Kidney (tissue), 22 donors: ENCODE measurements at places on chromosomes 7 and 10. TPM values are rescaled to one million over a fixed set of nuclear protein-coding genes. Genes with fewer than 3 reads are reported as not detected.

The GNGT1 gene
- total RNA-seq = 0.35 TPM

GRCh38 chr10:5482016-5482415 lies 17.4 kb downstream of the CALML5 start:
- H3K27ac ChIP-seq = no peak overlapping the region
- H3K27me3 ChIP-seq = no peaks in the 10 kb centered on the region
- H3K4me1 ChIP-seq = no peaks in the 10 kb centered on the region
- H3K4me3 ChIP-seq = no peak overlapping the region
- DNase-seq = no peak

- H3K27me3 ChIP-seq = no peaks in the 10 kb centered on the region
- H3K4me3 ChIP-seq = no peak overlapping the region
- no peak for DNase-seq
- peaks cover 7% of the 10 kb centered on the region for H3K4me1 ChIP-seq
- peaks cover 15% of the 10 kb centered on the region for H3K36me3 ChIP-seq
- H3K27ac ChIP-seq = no peak overlapping the region
Measured at GRCh38 chr10:114301177-114301576, 62.1 kb downstream of the VWA2 start.

The MNX1 gene
- total RNA-seq = 1.1 TPM

DNA sequence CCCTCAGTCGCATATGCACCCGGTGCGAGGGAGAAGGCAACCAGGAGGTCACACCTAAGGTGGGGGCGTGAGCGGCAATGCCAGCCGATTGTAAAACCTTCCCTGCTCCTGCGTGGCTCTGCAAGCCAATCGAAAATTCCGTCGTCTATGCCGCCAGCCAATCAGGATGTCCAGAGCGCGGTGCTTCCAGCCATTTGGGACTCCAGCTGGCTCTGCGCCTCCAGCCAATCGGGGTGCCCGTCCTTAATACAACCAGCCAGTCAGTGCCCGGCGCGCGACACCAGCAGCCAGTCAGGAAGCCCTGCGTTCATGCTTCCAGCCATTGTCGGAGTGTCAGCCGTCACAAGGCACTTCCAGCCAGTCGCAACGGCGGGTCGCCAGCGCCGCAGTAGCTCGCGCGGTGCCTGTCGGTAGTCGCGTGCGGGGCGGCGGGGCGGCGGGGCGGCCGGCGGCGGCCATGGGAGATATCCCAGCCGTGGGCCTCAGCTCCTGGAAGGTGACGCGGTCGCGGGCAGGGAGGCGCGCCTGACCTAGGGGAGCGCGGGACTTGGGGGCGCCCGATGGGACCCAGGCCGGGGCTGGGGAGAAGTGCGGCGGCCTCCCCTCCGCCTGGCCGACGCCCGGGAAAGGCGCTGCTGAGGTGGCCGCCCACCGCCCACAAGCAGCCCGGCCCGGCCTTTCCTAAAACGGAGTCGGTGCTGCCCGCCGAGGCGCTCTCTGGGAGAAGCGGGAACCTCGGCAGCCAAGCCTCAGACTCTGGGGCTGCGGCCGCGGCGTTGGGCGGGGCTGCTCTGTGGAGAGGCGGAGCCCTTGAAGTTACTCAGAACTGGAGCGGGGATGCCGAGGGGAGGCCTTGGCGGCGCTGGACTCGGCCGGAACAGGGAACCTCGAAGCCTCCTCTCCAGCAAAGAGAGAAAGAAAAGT lies at the start of gene AKR1E2:
AKR1E2 (plus strand) TSS at position 340 of the 924 bp plus-strand sequence; CDS start at position 458, 118 bp downstream.
- H3K4me1 ChIP-seq = no peaks in the 10 kb centered on the region
- peak; percentile 93 for DNase-seq
- peak within 1 kb of the TSS; percentile 44 for H3K4me3 ChIP-seq
- no peaks in the 10 kb centered on the region for H3K27me3 ChIP-seq

DNA sequence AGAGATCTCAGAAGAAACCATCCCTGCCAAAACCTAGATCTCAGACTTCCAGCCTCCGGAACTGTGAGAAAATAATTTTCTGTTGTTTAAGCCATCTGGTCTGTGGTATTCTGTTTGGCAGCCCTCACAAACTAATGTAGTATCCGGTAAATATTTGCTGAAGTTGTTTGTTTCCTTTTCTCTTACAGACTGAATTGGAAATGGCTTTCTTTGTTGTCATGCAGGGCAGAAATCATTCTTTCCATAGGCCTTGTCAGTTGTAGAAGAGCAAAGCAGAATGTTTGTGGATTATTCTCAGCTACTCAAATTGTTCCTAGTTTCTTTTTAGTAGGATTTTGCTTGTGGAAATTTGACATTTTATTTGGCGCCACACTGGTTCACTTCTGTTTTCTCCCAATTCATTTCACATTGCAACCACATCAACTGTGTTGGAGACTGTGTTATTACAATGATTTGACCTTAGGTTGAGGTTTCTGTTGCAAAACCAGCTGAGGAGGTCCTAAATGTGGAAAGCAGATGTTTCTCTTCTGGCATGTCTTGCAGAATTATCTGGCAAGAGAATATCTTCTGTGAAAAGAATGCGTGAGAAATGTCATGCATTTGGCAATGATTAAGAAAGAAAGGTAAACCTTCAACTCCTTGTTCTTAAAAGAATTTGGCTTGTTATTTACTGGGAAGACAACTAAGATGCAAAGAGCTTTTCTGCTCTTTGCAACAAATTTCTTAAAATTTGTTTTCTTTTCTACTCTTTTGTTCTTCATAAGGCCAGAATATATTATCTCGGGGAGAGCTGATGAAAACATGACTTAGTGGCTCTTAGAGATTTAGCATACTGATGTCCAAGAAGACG lies 25.8 kb downstream of the ACTA2 start:
- no peaks in the 10 kb centered on the region for H3K4me1 ChIP-seq
- no peak overlapping the region for H3K27ac ChIP-seq
- peak; percentile 48 for DNase-seq
- H3K4me3 ChIP-seq = no peak overlapping the region
- H3K36me3 ChIP-seq = no peaks in the 10 kb centered on the region

DNA sequence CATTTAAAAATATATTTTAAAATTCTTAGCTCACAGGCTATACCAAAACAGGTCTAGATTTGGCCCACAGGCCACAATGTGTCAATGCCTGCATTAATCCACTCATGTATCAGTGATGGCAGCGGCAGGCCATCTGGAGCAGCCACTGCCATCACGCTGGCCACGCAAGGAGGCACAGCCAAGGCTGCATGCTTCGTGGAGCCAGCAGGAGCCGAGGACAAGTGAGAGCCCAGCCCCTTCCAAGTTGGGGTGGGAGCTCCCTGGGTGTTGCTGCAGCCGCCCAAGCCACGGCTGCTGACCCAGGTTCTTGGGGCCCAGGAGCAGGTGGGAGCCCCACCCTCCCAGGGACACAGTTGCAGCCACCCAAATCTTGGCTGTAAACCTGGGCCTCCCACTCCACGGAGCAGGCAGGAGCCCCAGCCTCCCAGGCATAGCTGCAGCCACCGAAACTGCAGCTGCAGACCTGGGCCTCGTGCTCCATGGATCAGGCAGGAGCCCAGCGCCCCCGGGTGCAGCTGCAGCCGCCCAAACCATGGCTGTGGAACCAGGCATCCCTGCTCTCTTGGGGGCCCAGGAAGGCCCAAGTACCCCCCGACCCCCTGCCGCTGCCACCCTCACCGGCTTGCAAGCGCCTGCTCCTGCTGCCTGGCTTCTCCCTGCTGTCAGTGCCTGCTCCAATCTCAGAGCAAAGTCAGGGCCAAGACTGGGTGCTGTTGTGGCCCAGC lies 87.3 kb upstream of the CACUL1 start:
- H3K36me3 ChIP-seq = no peaks in the 10 kb centered on the region
- no peaks in the 10 kb centered on the region for H3K27me3 ChIP-seq
- DNase-seq = no peak
- no peaks in the 10 kb centered on the region for H3K4me1 ChIP-seq
- no peak overlapping the region for H3K4me3 ChIP-seq
- no peak overlapping the region for H3K27ac ChIP-seq

DNA sequence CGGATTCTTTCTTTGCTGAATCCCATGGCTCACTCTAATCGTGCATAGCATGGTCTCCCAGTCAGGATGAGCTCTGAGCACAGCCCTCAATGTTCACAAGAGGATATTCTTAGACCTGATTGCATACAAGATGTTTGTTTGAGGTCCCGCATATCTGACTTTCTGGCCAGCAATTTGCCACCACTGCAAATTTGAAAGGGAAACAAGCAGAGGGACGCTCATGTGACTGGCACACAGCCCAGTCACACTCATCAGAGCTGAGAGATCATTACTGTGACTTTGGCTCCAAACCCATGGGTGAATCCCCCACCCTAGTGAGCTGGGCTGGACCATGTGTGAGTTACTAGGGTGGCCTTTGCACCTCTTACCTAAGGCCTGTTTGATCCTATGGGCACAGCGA lies 9.9 kb downstream of the TAS2R41 start:
- no peaks in the 10 kb centered on the region for H3K36me3 ChIP-seq
- no peak overlapping the region for H3K4me3 ChIP-seq
- no peak overlapping the region for H3K27ac ChIP-seq
- H3K4me1 ChIP-seq = no peaks in the 10 kb centered on the region
- no peaks in the 10 kb centered on the region for H3K27me3 ChIP-seq
- peak; percentile 37 for DNase-seq

GRCh38 chr10:29753283-29753682 lies 118.5 kb upstream of the SVIL start:
- peak overlapping the region; percentile 25 for H3K27ac ChIP-seq
- DNase-seq = no peak
- no peaks in the 10 kb centered on the region for H3K4me1 ChIP-seq

GRCh38 chr7:27192546-27193334 lies 7.2 kb downstream of the HOXA13 start:
- H3K4me1 ChIP-seq = peaks cover 2% of the 10 kb centered on the region
- H3K27me3 ChIP-seq = peaks cover 60% of the 10 kb centered on the region
- H3K27ac ChIP-seq = no peak overlapping the region
- H3K36me3 ChIP-seq = no peaks in the 10 kb centered on the region
- DNase-seq = peak; percentile 81
- peak overlapping the region; percentile 32 for H3K4me3 ChIP-seq

DNA sequence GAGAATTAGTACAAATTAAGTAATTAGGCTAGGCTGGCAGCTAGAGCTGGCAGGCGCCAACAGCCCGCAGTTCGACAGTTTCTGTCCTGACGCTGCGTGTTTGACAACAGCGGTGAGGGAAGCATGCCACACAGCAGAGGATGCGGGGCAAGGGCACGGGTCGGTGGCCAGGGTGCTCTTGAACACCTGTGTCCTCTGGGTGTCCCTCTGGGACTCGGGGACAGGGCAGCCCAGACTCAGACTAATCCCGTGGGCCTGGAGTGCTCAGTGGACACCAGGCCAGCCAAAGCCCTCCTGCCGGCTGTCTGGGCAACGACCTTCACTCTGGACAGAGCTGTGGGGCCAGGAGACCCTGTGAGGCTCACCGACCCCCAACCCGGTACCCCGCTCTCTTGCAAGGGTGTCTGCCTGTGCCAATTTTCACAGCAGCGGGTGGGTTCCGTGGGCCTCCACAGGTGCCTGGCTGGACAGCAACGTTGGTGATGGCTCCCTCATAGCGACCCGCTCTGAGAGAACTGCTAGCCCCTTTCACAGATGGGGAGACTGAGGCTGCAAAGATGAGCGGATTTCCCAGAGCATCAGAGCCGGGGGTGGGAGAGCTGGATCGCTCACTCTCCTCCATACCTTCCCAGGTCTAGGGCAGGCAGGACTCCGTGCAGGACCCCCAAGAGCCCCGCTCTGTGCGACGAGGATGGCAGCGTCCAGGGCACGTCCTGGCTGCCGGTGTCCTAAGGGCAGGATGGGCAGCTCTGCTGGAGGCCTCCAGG lies 48.5 kb downstream of the FOXL3 start:
- H3K36me3 ChIP-seq = no peaks in the 10 kb centered on the region
- DNase-seq = peak; percentile 55
- H3K4me3 ChIP-seq = no peak overlapping the region
- no peaks in the 10 kb centered on the region for H3K27me3 ChIP-seq
- no peak overlapping the region for H3K27ac ChIP-seq
- no peaks in the 10 kb centered on the region for H3K4me1 ChIP-seq

DNA sequence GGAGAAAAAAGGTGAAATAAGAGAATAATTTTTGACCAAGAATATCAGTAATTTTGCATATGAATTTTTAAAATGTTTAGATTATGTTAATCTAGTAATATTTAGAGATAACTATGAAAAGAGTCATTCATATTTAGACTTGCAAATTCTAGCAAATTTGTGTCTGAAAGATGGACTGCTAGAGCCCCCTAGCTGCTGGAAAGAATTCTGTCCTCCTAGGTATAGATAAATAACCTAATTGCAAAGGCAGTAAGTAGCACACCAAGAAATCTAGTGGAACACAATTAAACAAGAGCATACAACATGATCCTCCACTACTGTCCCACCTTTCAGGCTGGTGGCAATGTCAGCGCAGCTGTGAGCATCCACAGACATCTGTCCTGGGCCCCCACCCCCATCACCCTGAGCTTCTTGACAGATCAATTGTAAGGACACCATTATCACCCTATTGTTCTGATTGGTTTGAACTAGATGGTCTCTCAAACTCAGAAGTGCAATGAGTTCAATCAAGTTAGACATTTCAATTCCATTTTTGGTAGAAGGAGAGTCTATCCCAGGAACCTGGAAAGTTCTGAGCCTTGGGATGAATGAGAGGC lies 15.0 kb upstream of the GFRA1 start:
- no peaks in the 10 kb centered on the region for H3K36me3 ChIP-seq
- H3K27me3 ChIP-seq = no peaks in the 10 kb centered on the region

GRCh38 chr10:75018686-75019307 lies 92.7 kb upstream of the SAMD8 start:
- no peak overlapping the region for H3K27ac ChIP-seq
- peaks cover 2% of the 10 kb centered on the region for H3K4me1 ChIP-seq

DNA sequence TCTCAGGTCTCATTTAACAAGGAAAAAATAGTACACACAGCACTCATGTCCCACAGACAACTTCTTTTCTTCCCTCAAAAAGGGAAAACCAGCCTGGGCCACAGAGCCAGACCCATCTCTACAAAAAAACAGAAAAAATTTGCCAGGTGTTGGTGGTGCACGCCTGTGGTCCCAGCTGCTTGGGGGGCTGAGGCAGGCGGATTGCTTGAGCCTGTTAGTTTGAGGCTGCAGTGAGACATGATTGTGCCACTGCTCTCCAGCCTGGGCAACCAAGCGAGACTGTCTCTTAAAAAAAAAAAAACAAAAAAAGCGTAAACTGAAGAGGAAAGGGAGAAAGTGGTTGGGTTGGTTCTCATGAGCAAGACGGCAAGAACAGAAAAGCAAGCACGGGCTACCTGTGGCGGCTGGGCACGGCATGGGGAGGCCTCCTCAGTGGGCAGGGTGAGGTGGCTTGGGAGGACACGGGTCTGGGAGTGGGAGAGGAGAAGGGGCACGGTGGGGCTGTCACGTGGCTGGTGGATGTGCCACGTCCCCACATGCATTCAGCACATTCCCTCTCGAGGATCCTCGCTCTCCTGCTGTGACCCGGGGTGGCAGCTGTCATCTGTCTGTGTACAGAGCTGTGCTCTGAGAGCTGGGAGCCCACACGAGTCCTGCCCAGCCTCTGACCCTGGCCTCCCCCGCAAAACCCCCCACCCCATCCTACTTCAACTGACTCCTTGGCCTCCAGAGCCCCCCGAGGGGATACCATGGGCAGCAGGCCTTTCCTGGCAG lies 219.7 kb downstream of the MLLT10 start:
- H3K27ac ChIP-seq = no peak overlapping the region
- H3K36me3 ChIP-seq = peaks cover 7% of the 10 kb centered on the region
- DNase-seq = no peak
- H3K4me3 ChIP-seq = no peak overlapping the region

GRCh38 chr10:109726473-109726872 lies 196.8 kb downstream of the XPNPEP1 start:
- H3K36me3 ChIP-seq = no peaks in the 10 kb centered on the region
- H3K4me1 ChIP-seq = peaks cover 3% of the 10 kb centered on the region
- no peaks in the 10 kb centered on the region for H3K27me3 ChIP-seq
- peak; percentile 60 for DNase-seq
- H3K27ac ChIP-seq = no peak overlapping the region

The MRLN gene
- total RNA-seq = not detected
